ENCODE measurements at places on chromosomes 16 and 17.

- DNase-seq = no peak
Measured at GRCh38 chr17:60139438-60140285, 10.1 kb upstream of the CA4 start.

DNA sequence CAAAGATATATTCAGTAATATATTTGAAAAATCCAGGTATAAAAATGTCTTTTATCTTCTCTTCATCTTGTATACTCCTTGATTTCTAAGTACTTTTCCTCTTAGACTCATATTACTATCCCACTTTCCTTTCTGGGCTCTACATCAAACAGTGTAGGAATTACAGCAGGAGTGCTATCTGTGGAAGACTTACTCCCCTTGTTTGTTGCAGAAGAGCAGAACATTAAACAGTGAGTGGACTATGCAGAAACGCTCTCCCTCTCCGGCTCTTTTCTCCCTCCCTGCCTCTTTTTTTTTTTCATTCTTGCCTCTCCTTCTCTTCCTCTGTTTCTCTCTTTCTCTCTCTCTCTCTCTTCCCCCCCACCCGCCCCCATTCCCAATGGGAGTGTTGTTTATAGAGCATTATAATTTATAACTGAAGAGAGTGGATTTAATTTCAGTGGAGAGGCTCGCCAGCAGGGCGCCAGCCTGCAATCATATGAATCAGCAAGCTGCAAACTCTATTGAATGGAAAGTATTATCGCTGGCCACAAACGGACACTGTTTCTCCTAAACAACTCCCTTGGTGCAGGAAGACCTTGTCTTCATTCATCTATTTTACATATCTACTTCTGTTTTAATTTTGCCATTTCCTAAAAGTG is 242.3 kb upstream of the TBX2 start:
- DNase-seq = no peak

DNA sequence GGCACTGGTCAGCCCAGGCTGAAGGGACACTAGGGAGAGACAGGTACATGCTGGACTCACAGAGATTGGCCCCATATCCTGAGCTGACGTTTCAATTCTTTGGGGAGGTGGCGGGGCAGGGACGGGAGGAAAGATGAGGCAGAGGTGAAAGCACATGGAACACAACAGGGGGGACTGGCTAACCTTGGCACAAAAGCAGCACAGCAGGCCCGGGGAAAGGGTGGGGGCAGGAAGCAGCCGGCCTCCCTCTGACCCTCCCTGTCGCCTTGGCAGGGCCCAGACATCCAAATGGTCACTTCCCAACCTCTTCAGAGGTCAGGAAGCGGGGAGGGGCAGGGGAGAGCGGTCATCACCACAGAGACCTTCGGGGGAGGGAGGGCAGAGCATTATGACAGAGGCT is 6.6 kb downstream of the VAT1 start:
- no peak for DNase-seq

DNA sequence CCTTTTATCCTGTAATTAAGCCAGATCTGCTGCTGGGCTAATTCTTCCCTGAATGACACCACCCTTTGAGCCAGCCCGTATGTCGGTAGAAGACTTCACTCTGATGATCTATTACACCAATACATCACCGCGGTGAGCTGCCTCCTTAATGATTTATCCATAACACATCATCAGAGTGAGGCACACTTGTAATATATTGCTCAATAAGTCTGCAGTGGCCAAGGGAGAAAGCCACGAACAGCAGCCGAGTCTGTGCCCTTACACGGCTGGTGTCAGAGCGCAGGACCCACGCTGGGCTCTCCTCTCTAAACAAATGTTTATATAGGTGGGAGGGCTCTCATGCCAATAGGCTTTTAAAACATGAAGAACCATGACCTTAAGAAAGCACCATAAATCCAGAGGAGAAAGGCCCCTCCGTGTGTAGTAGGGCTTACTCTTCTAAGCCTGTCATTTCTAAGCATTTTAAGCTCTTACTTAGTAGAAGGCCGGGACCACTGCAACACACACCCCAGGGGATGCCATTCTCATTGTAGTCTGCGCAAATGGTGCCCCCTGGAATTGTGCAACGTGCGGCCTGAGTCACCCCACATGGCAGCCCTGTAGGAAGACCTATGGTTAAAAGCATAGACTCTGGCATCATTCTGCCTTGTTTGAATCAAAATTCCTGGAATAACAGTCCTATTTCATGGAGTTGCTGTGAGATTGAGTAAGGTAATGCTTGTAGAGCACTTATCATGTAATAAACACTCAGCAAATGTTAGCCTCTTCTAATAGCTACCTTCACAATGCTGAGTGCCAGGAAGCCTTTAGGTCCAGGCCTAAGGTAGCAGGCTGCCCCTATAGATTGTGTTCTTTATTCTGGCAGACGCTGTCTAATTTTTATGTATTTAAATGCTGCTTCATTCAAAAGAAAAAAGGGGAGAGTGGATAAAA is 26.1 kb downstream of the MRPS23 start:
- DNase-seq = no peak

- no peak for DNase-seq
Measured at GRCh38 chr17:1122533-1123392, 57.0 kb downstream of the ABR start.

GRCh38 chr16:85946541-85947124 is 47.7 kb downstream of the IRF8 start:
- no peak for DNase-seq

DNA sequence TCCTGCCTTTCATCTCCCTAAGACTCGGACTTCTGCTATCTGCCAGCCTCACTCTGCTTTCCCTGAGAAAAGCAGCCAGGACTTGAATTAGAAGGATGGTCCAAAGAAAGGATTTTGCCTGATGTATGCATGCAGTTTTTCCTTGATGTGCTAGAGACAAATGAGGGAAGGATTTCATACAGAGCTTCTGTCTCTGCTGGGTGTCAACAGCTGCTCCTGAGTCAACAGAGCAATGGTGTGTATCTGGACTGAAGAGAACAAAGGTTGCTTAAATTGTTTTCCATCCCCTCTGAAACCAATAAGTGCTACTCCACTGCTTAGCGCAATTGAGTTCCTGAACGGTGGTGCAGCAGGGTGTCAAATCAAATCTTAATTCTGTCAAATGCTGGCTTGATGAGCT is 680.6 kb upstream of the C16orf82 start:
- DNase-seq = no peak

DNA sequence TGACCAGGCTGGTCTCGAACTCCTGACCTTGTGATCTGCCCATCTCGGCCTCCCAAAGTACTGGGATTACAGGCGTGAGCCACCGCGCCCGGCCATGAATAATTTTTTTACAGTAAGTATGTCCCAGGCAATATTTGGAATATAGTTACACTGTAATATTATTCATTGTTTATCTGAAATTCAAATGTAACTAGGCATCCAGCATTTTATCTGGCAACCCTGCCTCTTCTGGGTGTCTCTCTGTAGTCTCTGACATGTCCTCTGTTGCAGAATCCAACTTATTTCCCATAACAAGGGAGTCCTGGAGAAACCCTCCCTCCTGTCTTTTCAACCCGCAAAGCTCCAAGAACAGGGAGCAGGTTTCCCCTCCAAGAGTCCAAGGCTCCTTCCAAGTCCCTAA is 36.9 kb upstream of the MYH10 start:
- DNase-seq = no peak

DNA sequence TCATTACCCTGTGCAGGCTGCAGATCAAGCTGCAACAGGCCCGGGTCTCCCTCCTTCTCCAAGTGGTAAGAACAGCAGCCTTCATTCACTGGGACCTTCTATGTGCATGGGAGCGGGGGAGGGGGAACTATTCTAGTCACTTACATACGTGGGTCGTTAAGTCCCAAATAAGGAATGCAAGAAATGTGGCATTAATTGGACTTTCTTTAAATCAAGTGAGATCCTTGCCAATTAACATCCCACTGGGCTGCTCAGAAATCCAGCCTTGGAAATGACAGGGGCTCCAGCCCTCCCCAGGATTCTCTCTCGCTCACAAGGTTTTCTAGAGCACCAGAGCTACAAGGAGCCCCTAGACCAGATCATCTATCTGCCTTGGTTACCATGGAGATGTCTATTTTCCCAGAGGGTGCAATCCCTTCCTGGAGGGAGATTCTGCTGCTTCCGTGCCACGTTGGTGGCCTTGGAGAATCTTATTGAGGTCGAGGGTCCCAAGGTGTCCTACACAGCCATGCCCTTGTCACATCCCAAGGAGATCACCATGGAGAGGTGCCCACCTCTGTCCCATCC is 5.2 kb upstream of the EIF1 start:
- DNase-seq = no peak

GRCh38 chr16:83998091-83998490 is 30.0 kb downstream of the NECAB2 start:
- no peak for DNase-seq

DNA sequence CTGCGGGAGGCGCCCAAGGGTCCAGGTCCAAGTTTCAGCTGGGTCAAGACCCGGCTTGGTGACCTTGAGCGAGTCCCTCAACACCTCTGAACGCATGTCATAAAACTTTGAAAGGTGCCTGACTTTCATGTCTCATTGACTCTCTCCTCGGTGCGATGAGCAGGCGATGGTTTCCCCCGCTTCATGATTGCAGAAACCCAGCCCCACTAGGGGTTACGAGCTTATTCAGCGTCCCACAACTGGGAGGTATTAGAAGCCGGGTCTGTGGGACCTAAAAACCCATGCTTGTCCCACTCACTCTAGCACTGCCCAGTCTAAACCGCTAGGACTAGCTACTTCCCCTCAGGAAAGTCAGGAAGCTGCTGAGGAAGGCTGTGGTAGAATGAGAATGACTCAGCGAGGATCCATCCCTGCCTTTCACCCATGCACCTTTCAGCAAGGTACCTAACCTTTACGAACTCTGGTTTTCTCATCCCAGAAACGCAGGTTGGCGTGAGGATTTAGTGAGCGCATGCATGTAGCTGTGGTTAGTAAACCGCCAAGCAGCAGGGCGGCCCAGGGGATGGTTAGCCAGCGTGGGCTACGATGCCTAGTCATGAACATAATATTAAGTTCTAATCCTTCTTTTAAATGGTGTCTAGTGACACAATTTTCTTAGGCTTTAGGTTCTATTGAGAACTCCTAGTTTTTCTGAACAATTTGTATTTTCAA is 26.2 kb upstream of the RFFL start:
- DNase-seq = no peak

GRCh38 chr17:76038050-76038449 is 10.9 kb upstream of the EVPL start:
- DNase-seq = no peak

- no peak for DNase-seq
Measured at GRCh38 chr17:50544516-50544915, 2.5 kb upstream of the SPATA20 start.

DNA sequence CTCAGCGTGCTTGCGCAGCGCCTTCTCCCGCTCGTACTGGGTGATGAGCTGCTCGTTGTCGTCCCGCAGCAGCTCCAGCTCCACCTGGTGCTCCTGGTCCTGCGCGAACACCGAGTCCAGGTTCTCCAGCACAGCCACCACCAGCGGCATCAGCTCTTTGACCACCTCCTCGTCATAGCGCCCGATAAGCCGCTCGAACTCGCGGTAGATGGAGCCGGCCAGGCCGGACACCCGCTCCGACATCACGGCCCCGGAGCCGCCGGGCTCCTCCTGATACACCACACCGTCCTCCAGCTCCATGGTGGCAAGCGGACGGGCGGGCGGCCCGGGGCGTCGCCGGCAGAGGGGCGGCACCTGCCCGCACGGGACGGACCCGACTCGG is 320 bp downstream of the SPAG9 start:
- DNase-seq = no peak

GRCh38 chr16:56268799-56269198 is 77.5 kb downstream of the GNAO1 start:
- no peak for DNase-seq

DNA sequence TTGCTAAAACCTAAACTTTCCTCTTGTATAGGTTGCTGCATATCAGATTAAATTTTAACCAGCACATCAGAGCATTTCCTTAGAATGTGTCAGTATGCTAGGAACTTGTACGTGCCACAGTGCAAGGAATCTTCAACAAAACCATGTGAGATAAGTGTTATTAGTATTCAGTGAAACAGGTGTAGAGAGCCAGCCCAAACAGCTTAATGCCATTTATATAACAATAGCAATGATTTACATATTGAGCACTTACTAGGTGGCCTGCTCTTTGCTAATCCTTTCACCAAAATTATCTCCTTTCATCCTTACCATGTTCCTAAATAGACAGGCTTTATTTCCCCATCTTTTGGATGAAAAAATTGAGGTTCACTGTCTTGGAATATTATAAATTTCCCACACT is 485.7 kb downstream of the HS3ST4 start:
- no peak for DNase-seq

DNA sequence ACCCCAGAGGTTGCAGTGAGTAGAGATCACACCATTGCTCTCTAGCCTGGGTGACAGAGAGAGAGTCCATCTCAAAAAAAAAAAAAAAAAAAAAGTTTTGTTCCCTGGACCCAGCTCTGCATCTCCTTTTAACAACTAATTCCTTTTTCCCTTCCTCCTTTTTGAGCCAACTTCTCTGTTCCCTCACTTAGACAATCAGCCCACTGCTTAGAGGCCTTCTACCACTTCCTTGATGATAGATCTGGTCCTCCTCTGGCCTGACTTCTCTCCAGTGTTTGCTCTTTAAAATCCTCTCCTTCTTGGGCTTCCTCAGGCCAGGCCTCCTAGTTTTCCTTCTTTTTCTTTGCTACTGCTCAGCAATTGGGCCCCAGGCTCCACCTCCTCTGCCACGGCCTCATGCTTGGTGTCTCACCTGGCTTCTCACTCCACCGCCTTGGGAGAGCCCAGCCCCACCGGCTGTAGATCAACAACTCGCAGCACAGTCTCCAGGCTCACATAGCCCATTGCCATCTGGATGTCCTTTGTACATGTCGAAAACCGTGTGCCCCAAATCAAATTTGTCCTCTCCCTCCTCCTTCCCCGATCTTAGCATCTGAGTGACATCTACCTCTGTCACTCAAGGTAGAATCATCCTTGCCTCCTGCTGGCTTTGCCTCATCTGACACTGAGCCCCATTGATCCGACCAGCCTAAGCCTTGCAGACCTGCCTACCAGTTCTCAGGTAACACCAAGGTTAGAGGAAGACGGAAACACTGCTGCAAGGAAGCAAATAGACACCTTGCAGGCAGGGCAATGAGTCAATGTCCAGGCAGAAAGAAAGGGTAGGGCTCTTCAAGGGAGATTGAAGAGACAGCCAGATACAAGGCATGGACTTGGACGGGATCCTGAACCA is 17.4 kb downstream of the ARHGAP27 start:
- DNase-seq = no peak

DNA sequence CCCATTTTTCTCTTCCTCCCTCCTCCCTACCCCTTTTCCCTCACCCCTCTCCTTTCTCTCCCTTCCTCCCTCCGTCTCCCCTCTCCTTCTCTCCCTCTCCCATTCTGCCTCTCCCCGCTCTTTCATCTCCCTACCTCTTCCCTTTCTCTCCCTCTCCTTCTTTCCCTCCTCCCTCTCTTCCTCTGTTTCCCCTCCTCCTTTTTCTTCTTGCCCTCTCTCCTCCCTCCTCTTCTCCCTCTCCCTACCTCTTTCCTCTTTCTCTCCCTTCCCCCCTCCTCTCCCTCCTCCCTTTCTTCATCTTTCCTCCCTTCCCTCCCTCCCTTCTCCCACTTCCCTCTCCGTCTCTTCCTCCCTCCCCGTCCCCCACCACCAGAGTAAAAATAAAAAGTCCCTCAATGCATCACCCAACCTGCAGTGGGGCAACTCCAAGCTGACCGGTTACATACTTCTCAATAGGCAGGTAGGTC is 10.4 kb downstream of the CHD9NB start:
- DNase-seq = no peak
